ENCODE measurements at places on chromosomes 3 and 15.

- DNase-seq: no peak
Measured at GRCh38 chr3:40940651-40941050, 258.7 kb upstream of the CTNNB1 start.

DNA sequence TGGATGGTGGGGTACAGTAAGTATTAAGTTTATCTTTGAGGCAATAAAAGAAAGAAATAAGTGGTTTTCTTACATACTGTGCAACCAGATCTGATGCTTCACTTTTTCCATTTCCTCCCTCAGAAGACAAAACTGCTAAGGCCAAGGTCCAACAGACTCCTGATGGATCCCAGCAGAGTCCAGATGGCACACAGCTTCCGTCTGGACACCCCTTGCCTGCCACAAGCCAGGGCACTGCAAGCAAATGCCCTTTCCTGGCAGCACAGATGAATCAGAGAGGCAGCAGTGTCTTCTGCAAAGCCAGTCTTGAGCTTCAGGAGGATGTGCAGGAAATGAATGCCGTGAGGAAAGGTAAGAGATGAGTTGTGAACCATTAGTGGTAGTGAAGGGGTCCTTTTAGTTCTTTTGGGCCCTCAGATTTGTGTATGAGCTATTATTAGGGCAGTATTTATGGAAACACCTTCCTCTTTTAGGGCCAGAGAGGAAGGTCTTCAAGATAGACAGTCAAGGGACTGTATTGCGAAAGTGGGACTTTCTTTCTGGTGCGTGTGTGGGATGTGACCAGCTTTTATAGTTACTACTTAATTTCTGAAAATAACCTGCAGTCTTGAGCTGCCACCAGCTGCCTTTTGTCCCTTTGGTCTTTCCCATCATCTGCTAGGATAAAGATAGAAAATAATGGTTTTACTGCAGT, 4.6 kb downstream of the ALAS1 start:
- DNase-seq: no peak

GRCh38 chr3:113329757-113330156, 111.5 kb downstream of the CFAP44 start:
- no peak for DNase-seq

GRCh38 chr3:53083949-53084309, 38.1 kb upstream of the SFMBT1 start:
- no peak for DNase-seq

DNA sequence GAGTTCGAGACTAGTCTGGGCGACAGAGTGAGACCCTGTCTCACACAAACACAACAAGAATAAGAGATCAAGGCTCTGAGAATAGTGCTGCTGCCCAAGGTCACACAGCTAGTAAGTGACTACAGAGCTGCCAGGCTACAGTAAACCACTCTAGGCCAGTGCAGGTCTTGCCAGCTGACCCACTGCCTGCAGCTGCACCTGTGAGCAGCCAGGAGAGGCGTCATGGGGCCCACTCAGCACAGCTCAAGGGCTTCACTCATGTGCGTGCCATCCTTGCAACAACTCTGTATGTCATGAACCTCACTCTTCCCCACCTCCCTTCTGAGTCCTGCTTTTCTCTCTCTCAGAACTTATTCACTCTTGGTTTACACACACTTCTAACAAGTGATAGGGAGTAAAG, 176.7 kb downstream of the SMAD6 start:
- no peak for DNase-seq

- no peak for DNase-seq
Measured at GRCh38 chr3:29534006-29534405, 253.1 kb downstream of the RBMS3 start.

GRCh38 chr3:179309225-179310078, 13.4 kb upstream of the ZNF639 start:
- no peak for DNase-seq

GRCh38 chr15:35944945-35945585, 399.1 kb upstream of the DPH6 start:
- no peak for DNase-seq

GRCh38 chr3:126983276-126983652, 349 bp downstream of the PLXNA1 start:
- no peak for DNase-seq

DNA sequence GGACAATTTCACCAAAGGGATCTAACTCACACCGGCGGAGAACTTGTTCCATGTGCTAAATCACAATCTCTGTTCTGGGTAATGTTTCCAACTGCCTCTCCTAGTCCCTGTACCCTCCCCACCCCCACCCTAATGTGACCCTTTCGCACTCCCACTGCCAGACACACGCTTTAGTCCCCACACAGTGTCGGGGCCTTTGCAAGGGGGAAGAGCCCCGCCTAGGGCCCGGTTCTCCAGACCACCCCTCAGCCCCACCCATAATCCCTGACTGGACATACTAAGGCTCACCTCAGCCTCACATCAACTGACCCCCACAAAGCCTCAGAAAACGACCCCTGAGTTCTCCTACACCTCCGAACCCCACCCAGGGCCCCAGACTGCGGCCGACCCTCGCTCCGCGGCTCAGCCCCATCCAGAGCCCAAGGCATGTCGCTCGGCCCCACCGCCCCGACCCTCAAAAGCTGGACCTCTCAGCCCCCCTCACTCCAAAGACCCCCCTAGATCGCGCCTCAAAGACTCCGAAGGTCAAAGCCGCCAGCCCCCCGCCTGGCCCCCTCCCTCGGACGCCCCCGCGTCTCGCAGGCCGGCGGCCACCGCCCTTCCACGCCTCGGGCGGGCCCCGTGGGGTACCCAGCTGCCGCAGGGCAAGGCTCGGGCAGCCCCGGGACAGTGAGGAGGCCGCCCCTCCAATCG, 72.0 kb upstream of the MAP4 start:
- DNase-seq: peak; percentile 72

DNA sequence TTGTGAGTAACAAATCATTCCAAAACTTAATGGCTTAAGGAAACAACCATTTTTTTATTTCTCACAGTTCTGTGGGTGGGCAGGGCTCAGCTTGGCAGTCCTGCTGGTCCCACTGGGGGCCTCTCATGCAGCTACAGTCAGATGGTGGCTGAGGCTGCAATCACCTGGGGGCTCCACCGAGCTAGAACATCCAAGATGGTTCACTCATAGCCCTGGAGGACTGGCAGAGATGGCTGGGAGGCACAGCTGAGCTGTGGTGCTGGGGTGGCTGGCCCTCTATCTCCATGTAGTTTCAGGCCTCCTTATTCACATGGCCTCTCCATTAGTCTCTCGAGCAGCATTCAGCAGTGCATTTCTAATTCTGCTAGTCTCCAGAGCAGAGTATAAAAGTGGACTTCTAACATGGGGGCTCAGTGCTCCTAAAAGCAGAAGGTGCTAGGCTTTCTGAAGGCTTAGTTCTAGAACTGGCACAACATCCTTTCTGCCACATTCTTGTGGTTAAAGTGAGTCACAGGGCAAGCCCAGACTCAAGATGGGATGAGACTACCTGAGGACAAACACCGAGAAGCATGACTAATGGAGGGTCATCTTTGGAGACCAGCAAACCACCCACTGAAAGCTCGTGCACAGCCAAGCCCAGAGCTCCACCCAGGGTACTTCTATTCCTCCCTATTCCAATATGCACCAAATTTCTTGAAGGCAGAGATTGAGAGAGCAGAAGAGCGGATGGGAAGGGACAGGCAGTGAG, 6.3 kb downstream of the CAV3 start:
- DNase-seq: no peak

- no peak for DNase-seq
Measured at GRCh38 chr3:155131104-155131503, 51.0 kb downstream of the MME start.

Measured in left hindlimb (tissue), 1 donor.